ENCODE measurements at places on chromosomes 1 and 21.

DNA sequence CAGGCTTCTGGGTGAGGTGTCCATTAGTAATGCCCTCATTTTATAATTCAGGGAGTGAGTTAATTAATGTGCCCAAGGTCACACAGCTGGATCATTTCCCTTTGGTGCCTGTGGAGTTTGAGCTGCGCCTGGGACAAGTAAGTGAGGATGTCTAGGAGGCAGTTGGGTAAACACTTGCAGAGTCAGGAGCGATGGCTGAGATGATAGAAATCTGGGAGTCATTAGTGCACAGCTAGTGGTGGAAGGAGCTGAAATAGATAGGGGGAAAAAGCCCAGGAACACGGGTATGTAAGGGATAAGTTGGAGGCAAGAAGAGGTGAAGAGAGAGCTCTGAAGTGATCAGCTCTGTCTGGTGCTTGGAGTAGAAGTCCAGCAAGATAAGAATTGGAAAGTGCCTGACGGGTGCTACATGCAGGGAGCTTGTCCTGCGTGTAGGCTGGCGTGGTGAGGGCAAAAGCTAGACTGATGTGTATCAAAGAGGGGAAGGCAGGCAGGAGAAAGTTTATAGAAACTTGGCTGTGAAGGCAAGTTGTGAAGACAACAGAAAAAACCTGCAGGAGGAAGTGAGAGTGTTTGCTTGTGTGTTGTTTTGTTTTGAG is 1.7 kb upstream of the SCAF4 start:
- no peak for DNase-seq

- DNase-seq: no peak
These were observed 43.5 kb downstream of the TGFB2 start for GRCh38 chr1:218388591-218388990.

DNA sequence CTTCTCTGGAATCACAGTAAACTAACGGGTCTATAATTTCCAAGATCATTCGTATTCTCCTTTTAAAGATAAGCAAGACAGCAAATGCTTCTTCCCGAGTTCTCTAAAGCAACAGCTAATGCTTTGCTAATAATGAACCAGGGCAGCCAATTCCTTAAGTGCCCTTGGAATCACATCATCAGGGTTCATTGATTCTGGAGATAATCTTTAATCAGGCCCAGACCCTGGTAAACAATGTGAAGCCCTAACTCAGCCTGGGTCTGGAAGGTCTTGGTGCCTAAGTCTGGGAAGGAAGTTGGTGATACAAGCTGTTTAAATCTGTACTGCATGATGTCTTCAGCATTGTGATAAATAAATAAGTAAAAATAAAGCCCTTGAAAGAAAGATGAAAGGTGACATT is 18.4 kb downstream of the ERI3 start:
- DNase-seq: no peak

DNA sequence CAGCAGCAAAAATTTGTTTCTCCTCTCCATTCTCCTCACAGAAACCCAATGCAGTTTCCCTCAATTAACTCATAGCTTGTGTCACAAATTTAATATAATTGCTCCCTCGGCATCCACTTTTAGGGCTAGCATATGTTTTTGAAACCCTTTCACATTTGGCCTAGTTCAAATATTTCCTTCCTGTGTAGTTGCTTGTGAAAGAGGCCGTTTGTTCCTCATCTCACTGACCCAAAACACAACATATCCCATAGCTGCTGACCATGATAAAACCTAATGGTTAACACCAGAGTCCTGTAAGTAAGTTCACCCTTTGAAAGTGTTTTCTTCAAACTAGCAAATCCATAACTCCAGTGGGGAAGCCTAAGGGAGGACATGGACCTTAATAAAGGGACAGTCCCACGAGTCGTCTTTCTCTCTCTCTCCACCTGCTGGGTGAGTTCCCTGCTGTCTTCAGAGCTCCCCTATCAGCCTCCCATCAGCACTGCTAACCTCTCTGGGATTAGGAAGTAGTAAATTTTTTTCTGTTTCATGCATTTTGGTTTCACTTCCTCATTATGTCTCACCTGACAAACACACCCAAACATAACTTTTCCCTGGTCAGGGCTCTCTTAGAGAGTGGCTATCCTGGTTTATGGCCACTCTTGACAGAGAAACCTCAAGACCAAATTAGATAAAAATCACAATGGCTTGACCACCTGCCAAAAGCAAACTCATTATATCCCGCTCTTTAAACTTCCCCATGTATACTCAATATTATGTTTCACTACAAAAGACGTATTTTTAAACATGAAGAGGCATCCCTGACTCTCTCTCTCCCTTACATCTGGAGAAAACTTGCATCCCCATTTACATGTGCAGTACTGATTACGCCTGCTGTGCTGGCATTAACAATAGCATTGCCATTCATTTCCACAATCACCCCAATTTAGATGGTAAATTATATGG is 177.7 kb upstream of the HP1BP3 start:
- no peak for DNase-seq

DNA sequence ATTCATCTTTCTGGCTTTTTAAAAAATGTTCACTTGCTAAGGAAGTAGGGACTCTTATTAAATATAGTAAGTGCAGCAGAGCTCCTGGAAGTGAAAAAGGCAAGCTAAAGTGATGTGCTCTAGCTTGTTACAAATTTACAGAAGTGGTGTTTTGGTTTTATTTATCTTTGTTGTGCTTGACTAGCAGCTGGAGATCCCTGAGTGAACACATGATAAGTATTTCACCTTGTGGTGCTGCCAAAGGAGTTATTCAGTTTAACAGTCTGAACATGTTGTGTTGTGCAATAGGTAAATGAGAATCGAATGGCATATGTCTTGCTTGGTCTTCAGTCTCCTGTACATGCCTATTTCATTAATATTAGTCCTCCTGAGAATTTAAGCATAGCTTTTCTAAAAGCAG is 315.7 kb downstream of the TPR start:
- DNase-seq: no peak

Measured in HS-27A (cell line).